GM18507 (cell line): ENCODE measurements at places on chromosomes 13 and 19.

- DNase-seq, result no peak
Measured at GRCh38 chr19:13095934-13096927, 6.4 kb downstream of the LYL1 start.

DNA sequence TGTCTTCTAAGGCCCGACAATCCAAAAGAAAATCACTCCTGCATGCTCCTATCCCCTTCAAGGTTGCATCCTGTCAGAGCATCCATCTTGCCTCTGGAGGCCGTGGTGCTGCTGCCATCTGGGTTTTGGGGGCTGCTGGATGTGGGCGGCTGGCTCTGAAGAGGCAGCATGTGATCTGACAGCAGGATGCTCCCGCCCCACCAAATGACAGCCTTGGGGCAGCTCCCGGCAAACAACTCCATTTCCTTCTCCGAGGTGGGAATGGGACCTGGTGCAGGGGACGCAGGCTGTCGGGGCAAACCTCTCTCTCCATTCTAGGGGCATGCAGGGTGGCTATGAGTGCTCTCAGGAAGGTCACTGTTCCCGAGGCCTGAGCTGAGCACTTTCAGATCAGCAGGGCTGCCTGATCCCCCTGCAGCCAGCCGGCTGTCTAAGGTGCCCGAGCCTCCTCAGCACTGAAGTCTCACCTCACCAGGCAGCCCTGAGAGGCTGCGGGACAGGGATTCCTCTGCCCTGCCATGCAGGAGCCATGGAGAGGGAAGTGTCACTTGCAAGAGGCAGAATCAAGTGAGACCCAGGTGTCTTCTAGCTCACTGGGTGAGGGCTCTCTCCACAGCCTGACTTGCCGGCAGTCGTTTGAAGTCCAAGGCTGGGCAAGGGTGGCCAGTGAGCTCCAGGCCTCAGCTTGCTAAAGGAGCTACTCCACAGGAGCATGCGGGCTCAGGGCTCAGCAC, 28.8 kb downstream of the TSSK6 start:
- no peak for DNase-seq

GRCh38 chr13:105365831-105366230, 1169.6 kb downstream of the EFNB2 start:
- DNase-seq, result no peak

GRCh38 chr19:46591254-46591653, 9.9 kb upstream of the CALM3 start:
- no peak for DNase-seq

DNA sequence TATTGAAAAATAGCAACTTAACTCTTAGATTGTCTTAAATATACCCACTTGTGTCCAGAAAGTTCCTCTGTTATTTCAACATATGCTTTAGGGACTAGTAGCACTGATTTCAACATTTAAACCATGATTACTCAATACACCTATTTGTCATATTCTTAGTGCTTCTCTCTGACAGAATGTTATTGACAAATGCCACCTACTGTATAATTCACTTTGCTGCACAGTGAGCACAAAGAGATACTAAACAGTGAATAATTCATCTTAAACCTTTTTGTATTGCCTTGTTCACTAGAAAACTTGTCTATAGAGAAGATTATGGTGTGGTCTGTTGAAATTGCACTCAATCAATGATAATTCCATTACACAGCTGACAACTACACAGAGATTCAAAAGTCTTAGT, 692.6 kb downstream of the PCDH17 start:
- no peak for DNase-seq

DNA sequence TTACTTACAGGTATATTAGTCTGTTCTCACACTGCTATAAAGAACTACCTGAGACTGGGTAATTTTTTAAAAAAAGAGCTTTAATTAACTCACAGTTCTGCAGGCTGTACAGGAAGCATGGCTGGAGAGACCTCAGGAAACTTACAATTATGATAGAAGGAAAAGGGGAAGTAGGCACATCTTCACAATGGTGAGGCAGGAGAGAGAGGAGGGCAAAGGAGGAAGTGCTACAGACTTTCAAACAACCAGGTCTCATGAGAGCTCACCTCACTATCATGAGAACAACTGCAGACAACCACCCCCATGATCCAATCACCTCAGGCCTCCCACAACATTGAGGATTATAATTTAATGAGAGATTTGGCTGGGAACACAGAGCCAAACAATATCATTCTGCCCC, 511.7 kb downstream of the SLITRK6 start:
- DNase-seq, result no peak

DNA sequence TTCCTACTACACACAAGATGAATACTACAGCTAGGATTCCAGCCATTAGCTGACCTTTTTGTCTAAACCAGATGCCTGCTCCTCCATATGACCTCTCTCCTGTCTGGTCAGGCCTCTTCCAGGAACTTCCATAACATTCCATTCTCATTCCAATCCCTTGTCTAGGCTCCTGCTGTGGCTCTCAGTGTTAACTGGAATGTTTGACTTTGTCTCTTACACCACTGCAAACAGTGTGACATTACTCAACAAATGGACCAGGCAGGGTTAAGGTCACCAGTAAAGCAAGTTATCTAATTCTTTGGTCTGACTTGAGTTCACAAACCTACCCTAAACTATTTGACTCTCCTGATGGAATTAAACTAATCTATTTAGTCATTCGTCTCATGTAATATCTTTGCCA, 2.1 kb upstream of the GPC6 start:
- DNase-seq, result no peak

- DNase-seq, result no peak
Measured at GRCh38 chr13:40420160-40420740, 246.2 kb downstream of the FOXO1 start.

DNA sequence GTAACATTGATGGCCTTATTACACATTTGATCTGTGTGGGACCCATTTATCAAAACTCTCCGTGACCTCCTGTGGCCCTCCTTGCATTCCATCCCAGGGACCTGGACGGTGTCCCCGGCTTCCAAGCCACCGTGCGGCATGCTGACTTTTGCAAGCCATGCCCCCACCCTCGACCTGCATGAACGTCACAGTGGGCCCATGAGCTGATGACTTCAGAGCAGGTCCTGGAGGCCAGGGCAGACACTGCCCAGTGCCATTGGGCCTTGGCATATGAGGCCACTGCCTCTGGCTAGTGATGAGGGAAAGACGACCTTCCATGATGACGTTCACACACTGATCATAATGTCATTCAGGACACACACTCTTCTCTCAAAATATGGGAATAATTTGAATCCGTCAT, 62.8 kb downstream of the RAB20 start:
- DNase-seq, result no peak

DNA sequence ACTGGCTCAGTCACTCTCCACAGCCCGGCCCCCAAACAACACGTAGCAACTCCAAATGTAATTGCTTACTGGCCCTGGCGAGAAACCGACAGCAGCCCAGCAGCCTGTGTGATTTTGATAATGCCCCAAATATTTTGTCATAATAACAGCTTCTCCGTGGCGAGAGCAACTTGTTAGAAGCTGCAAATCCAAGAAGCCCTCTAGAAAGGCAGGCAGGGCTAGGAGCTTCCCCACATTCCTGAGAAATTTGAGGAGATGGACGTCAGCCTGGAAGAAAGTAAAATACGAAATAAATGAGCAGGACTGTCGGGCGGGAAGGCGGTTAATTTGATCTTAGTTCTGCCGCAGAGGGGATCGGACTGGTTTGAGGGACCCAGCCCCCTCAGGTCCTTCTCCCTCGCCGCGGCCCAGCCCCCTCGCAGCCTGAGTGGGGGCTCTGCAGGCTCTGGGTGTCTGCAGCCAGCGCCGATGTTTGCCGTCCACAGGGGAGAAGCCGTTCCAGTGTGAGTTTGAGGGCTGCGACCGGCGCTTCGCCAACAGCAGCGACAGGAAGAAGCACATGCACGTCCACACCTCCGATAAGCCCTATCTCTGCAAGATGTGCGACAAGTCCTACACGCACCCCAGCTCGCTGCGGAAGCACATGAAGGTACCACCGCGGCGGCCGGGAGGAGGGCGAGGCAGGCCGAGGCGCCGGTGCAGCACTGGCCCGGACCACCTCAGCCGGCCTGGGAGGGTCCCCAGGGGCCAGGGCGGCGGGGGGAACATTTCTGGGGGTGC, 3.1 kb downstream of the ZIC2 start:
- DNase-seq, result no peak

- DNase-seq, result no peak
Measured at GRCh38 chr13:25979371-25979770, 72.4 kb downstream of the SHISA2 start.
